Vagina (tissue), 2 donors: ENCODE measurements at places on chromosomes 5 and 9.
A peak's percentile ranks its signal among the peaks of the same experiment; 100 is the strongest.

DNA sequence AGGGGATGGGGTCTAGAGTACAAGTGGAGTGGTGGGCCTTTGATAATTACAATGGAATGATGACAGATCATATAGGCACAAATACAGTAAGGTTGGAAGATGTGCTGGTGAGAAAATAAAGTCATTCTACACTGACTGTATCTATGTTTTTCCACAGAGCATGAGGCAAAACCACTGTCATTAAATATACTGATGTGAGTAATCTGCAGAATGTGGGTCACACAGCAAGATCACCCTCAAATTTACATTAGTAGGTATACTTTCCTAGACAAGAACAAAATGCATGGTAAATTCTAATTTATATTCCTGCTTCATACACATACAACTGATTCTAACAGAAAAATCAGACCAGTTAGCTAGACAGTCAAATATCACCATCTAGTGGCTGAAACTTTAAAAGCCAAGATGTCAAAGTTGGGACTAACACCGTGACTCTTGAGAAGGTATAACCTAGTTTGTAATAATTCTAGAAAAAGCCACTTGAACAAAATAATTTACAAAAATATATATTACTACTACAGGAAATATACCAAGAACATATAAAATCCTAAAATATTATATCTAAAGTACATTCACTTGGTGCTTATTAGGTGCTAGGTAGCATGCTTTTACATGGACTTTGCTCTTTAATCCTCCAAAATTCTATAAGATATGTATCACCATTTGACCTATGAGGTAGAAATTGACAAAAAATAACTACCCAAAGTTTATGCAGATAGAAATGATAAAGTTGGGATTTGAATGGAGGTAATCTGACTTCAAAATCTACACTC lies 19.5 kb downstream of the TTC33 start:
- no peaks in the 10 kb centered on the region for H3K27me3 ChIP-seq
- no peak overlapping the region for H3K4me3 ChIP-seq
- DNase-seq: no peak
- no peak overlapping the region for H3K27ac ChIP-seq

GRCh38 chr5:76074487-76075065 lies 8.6 kb upstream of the SV2C start:
- H3K27ac ChIP-seq: no peak overlapping the region
- H3K4me1 ChIP-seq: no peaks in the 10 kb centered on the region
- no peaks in the 10 kb centered on the region for H3K27me3 ChIP-seq
- no peak for DNase-seq
- H3K4me3 ChIP-seq: no peak overlapping the region
- H3K36me3 ChIP-seq: no peaks in the 10 kb centered on the region

DNA sequence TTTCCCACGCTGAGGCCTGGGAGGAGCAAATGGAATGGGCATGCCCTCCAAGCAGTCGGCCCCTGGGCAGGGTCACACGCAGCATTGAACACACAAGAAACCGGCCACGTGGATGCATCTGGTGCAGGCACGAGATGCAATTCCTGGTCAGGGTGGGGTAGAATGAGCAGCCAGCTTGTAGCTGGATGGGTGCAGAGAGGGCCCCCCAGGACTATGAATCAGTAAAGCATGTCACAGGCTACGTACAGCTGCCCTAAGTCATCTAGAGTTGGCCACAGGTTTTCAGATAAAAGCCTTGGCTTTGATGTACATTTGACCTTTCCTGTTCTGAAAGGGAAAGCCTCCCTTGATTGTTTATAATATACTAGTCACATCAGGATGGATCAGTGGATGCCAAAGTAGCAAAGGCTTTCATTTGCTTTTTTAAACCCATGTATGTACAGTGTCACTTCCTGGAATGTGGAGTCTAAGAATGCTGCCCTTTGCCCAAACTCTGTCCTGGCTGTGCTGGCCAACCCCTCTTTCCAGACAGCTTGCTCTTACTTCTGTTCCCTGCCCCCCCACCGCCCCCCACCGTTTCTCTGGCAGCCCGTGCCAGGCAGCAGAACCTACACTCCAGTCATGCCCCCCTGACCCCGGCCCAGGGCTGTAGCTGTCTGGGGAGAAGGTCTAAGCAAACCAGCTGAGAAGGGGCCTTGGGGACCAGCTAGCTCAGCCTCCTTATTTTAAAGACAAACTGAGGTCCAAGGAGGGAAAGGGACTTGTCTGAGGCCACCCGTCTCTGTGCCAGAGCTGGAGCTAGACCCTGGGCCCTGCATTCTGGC lies 169.2 kb downstream of the HSPA4 start:
- no peak for DNase-seq
- H3K4me1 ChIP-seq: peaks cover 13% of the 10 kb centered on the region
- H3K36me3 ChIP-seq: no peaks in the 10 kb centered on the region
- no peak overlapping the region for H3K4me3 ChIP-seq

DNA sequence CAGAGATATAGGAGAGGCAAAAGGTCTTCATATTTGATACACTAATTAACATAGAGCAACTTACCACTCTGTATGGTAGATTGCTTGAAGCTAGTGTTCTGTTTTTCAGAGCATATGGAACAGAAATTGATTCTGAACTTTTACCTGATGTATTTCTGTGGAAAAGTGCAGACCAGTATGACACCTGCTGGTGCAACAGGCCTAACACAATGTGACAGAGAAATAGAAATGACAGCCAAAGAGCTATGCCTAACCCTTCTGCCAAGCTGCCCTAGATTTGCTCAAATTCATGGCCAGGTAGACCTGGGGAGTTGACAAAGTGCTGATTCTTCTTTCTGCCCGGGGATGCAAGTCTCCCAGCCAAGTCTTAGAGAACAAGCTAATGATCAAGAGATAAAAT lies 65.4 kb upstream of the RNF180 start:
- no peaks in the 10 kb centered on the region for H3K4me1 ChIP-seq
- no peak overlapping the region for H3K27ac ChIP-seq
- H3K4me3 ChIP-seq: no peak overlapping the region
- no peak for DNase-seq

DNA sequence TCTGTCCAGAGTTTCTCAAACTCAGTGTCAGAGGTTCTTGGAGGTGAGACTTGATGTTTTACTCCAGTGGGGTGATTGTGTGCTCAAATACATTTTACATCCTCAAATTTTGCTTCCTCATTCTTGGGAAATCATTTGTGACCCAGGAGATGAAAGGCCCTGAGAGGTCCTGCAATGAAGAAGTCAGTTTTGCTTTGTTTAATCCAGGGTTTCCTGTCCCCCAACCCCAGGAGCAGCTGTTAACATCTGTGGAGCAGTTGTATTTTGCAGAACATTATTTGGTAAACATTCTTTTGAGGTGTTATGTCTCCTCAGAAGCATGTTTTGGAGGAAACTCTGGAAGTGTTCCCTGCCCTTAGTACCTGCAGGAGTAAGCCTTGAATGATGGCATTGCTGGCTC lies 59.8 kb downstream of the DAB2IP start:
- no peak overlapping the region for H3K4me3 ChIP-seq
- H3K27me3 ChIP-seq: no peaks in the 10 kb centered on the region
- DNase-seq: no peak
- no peak overlapping the region for H3K27ac ChIP-seq

- H3K4me3 ChIP-seq: no peak overlapping the region
- H3K27ac ChIP-seq: peak overlapping the region; percentile 14
- H3K27me3 ChIP-seq: no peaks in the 10 kb centered on the region
- no peak for DNase-seq
Measured at GRCh38 chr5:91288118-91288916, 94.8 kb downstream of the ARRDC3 start.

DNA sequence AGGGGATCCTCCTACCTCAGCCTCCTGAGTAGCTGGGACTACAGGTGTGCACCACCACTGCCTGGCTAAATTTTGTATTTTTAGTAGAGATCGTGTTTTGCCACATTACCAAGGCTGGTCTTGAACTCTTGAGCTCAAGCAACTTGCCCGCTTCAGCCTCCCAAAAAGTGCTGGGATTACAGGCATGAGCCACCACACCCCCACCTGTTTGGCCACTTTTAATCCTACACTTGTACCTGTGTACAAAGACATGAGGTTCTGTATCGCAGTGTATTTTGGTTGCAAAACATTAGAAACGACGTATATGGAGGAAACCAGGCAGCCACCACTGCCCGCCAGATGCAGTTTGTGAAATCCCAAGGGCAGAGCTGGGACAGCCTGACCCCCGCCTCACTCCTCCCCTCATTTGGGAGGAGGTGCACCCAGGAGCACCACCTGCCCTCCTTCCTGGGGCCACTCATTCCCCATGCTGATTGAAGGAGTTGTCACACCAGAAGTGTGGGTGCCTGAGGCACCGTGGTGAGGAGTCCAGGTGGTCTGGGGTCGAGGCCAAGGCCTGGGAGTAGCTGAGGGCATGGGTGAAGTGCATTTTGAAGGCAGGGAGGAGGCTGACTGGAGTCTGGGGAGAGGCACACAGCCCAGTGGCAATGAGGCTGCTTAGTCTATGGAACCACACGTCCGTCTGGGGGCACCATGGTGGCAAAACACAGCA lies 39.3 kb upstream of the OLFM1 start:
- no peak overlapping the region for H3K27ac ChIP-seq
- no peak overlapping the region for H3K4me3 ChIP-seq
- no peaks in the 10 kb centered on the region for H3K36me3 ChIP-seq
- H3K4me1 ChIP-seq: no peaks in the 10 kb centered on the region

- peak; percentile 94 for DNase-seq
- no peak overlapping the region for H3K4me3 ChIP-seq
- H3K36me3 ChIP-seq: no peaks in the 10 kb centered on the region
- peaks cover 10% of the 10 kb centered on the region for H3K4me1 ChIP-seq
- H3K27ac ChIP-seq: peak overlapping the region; percentile 35
- H3K27me3 ChIP-seq: no peaks in the 10 kb centered on the region
Measured at GRCh38 chr9:76297721-76298239, 96.4 kb downstream of the RFK start.

DNA sequence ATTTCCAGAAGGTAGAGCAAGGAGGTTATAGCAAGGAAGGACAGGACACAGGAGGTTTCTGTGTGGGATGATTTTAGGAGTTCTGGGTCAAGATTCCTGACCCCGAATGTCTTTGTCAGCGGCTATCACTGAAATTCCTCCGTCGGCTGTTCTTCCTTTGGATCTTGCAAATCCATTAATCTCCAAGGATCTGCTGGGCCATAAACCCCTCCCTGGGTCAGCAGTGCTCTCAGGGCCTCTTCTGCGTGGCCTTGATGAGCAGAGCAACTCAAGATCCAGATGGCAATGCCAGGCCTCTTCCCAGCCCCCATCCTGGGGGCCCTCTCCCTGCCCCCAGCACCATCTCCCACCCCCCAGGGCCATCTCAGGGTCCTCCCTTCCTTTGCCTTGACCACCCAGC lies 16.3 kb upstream of the COL27A1 start:
- no peaks in the 10 kb centered on the region for H3K27me3 ChIP-seq
- peaks cover 14% of the 10 kb centered on the region for H3K4me1 ChIP-seq
- no peak overlapping the region for H3K4me3 ChIP-seq
- DNase-seq: no peak
- no peaks in the 10 kb centered on the region for H3K36me3 ChIP-seq

GRCh38 chr9:97511655-97512427 lies 10.4 kb downstream of the TMOD1 start:
- peaks cover 26% of the 10 kb centered on the region for H3K4me1 ChIP-seq
- peak; percentile 60 for DNase-seq
- H3K27ac ChIP-seq: peak overlapping the region; percentile 65
- no peaks in the 10 kb centered on the region for H3K36me3 ChIP-seq
- no peak overlapping the region for H3K4me3 ChIP-seq

DNA sequence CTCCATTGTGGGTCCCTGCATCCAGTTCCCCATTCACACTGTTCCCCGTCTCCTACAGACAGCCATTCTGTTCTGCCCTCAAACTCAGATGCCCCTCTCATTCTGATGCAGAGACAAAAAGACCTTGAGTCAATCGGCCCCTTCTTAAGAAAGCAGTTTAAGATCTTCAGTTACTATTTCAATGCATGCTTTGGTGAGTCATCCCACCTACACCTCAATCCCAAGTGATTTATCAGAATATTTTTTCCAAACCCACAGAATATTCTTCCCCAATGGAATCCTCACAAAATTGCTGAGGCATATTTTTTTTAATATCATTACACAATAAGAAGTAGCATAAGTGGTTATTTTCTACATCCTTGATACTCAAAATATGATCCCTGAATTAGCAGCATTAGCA lies 92.4 kb upstream of the SLC1A1 start:
- H3K4me3 ChIP-seq: no peak overlapping the region
- no peaks in the 10 kb centered on the region for H3K27me3 ChIP-seq
- no peaks in the 10 kb centered on the region for H3K4me1 ChIP-seq
- no peak overlapping the region for H3K27ac ChIP-seq

GRCh38 chr5:79236970-79237739 lies 1.2 kb downstream of the JMY start:
- peak overlapping the region; percentile 98 for H3K4me3 ChIP-seq
- H3K27me3 ChIP-seq: no peaks in the 10 kb centered on the region
- peak; percentile 89 for DNase-seq
- H3K27ac ChIP-seq: peak overlapping the region; percentile 100
- H3K36me3 ChIP-seq: no peaks in the 10 kb centered on the region

GRCh38 chr9:137648396-137648795 lies 29.6 kb downstream of the EHMT1 start:
- H3K27ac ChIP-seq: no peak overlapping the region
- DNase-seq: no peak

DNA sequence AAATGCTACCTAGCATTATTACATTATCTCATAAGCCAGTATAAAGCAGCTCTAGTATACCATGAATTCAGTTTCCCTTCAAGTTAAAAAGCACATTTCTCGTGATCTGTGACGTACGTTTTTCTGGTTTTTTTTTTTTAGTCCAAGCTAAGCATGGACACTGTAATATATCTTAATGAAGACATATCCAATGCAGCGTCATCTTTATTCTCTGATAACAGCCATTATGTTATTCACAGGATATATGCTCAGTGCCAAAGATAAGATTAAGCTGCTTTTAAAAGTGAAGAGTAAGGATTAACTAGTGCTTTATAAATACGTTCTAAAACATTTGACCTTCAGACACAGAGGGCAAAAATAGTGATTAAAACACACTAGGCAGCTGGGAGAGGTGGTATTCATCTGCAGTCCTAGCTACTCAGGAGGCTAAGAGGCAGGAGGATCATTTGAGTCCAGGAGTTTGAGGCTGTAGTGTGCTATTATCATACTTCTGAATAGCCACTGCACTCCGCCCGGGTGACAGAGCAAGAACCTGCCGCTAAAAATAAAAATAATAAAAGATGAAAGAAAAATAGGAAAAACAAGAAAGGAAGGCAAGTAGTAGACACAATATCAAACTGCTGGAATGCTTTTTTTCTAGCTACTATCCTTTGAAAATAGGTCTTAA lies 7.7 kb downstream of the CSNK1A1 start:
- no peak for DNase-seq
- no peak overlapping the region for H3K27ac ChIP-seq
- peaks cover 96% of the 10 kb centered on the region for H3K4me1 ChIP-seq
- H3K36me3 ChIP-seq: no peaks in the 10 kb centered on the region

DNA sequence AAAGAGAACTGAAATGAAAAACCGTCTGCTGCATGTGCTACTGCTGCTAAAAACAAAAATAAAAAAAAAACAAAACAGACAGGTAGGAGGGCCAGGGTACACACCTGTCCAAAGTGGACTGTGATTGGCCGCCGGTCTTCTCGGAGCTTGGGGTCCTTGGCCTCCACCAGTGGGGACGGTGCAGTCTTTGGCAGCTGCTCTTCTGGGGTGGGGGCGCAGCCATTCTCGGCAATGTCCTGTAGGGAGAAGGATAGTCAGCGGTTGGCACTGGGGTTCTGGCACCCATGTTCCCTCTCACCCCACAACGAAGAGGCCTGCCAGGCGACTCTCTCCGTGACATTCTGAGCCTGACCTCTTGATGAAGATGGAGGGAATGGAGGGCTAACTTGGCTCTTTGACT lies 84.3 kb downstream of the CRB2 start:
- no peak overlapping the region for H3K27ac ChIP-seq
- H3K4me3 ChIP-seq: no peak overlapping the region
- H3K4me1 ChIP-seq: no peaks in the 10 kb centered on the region
- no peaks in the 10 kb centered on the region for H3K27me3 ChIP-seq
- H3K36me3 ChIP-seq: no peaks in the 10 kb centered on the region
